ENCODE measurements at places on chromosomes 2 and 18.

DNA sequence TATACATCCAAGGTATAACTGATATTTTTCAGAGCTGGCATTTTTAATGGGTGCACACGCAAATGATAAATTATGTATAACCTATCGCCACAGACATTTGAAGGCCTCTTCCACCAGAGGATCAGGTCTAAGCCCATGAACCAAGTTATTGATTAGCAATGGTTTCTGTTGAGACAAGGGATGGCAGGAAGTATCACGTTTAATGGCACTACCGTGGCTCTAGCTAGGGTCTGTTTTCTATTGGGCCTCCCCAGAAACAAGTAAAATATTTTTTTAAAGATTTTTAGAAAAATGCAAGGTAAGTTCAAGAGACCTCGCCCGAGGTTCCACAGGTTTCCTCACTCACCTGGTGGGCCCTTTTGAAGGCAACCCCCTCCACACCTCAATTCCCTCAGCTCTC lies 667 bp downstream of the GFPT1 start:
- no peak for DNase-seq

DNA sequence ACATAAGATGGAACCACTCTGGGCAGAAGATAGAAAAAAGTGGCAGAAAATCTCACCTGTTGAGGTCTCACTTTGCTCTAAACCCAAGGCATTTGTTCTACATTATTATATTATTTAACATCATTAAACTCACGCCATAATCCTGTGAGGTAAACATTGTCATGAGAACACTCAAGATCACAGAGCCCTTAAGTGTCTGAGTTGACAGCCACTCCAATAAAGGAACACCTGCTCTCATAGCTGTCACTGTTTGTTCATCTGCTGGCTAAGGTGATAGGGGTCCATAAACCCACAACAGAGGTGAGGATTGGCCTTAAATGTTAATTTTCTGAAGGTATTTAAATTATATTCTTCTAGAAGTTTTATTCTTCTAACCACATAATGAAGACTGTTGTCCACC lies 439.7 kb downstream of the RIT2 start:
- DNase-seq = no peak

GRCh38 chr18:46469186-46469915 lies 187.7 kb downstream of the LOXHD1 start:
- DNase-seq = no peak

DNA sequence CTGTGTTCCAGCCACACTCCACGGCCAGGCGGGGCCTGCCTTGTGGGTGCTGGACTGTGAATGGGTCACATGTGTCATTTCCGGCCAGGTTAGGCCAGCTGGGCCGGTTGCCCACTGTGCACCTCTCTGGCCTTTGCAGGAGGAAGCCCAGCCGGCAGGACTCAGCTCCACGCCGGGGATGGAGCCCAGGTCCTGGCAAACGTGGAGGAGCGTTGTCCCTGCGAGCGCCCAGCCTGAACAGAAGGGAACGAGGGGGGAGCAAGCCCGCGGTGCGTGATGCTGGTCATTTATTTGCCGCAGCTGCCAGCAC lies 152.9 kb downstream of the PXDN start:
- DNase-seq = no peak

GRCh38 chr2:75788902-75789301 lies 78.2 kb upstream of the GCFC2 start:
- DNase-seq = no peak

GRCh38 chr2:126884861-126885750 lies 13.6 kb upstream of the TEX51 start:
- DNase-seq = no peak

DNA sequence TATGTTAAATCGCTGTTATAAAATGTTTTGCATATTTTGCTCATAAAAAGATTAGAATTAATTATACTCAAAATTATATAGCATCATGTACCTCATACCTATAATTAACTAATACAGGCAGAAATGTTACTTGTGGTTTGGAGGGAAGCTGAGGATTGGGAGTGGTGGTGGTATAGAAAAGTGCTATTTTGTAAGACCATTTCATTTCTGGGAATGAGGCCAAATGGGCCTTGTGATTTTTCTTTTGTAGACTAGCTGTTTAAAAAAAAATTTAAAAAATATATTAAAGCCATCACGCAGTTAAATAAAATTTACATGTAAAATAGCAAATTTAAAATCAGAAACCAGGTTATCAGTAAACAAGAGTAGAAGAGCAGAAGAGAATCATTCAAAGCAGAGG lies 560.8 kb upstream of the FAM98A start:
- no peak for DNase-seq

- no peak for DNase-seq
These were observed 7.2 kb upstream of the RAB12 start for GRCh38 chr18:8602040-8602439.

GRCh38 chr18:26370037-26370436 lies 143.8 kb downstream of the TAF4B start:
- no peak for DNase-seq

DNA sequence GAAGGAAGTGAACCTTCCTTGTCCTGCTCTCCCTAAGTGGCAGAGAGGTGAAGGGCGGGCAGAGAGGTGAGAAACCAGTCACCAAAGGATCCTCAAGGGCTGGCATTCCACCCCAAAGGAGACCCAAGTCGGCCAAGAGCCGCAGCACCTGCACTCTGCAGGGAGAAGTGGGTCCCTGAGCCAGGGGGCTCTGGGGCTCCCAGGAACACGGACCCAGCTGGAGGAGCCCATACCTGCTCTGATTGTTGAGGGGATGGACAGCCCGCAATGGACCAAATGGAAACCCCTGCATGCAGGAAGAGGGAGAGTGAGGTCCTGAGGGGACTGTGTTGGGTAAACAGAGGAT lies 233.3 kb downstream of the ATAD2B start:
- no peak for DNase-seq

GRCh38 chr18:63339920-63340484 lies 20.4 kb upstream of the BCL2 start:
- no peak for DNase-seq

DNA sequence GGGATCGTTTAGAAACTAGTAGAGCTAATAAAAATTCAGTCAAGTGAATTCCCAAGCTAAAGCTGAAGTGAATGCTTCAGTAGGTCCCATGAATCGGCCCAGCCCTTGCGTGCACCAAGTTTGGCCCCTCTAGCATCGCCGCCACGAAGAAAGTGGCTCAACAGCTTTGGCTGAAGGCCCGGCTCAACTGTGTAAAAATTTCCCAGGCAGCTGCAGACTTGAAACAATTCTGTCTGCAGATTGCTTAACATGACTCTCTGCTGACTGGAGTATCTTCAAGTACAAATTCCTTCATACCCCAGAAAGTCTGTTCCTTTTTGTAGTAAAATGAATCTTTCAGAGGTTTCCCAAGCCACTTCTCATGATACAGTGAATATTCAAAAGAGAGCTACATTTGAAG lies 32.7 kb downstream of the ALMS1 start:
- peak; percentile 29 for DNase-seq

Measured in colonic mucosa (tissue), 4 donors.